ENCODE measurements at places on chromosomes 1 and 21.

DNA sequence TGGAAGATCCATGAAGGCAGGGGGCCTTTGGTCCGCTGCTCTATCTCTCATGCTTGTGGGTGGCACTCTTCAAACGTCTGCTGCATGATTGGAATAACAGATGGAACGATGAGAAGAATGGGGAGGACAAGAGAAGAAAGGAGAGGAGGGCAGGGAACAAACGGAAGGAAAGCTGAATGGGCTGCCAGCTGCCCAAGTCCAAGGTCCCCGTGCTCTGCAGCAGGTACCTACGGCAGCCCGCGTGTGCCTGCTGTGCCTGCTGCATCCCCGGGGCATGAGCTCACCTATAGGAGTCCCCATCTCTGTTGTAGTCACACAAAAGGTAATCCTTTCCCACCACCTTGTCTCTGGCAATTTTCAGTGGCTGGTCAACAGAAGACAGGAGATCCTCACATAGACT is 73.1 kb downstream of the SLC66A1 start:
- no peak for DNase-seq

- DNase-seq, result no peak
These were observed 18.5 kb downstream of the OBSCN start for GRCh38 chr1:228226141-228226874.

DNA sequence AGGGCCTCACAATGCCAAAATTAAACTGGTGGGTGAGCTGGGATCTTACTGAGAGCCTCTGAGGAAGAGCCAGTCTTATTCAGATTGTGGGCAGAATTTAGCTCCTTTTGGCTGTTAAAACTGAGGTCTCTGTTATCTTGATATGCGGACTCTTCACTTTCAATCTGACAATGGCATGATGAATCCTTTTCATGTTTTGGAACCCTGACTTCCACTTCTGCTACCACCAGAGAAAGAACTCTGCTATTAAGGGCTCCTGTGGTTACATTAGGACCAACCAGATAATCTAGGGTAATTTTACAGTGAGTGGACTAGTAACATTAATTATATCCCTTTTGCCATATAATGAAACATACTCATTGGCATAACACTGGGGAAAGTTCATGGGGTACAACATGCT is 219.0 kb downstream of the LRRIQ3 start:
- no peak for DNase-seq

DNA sequence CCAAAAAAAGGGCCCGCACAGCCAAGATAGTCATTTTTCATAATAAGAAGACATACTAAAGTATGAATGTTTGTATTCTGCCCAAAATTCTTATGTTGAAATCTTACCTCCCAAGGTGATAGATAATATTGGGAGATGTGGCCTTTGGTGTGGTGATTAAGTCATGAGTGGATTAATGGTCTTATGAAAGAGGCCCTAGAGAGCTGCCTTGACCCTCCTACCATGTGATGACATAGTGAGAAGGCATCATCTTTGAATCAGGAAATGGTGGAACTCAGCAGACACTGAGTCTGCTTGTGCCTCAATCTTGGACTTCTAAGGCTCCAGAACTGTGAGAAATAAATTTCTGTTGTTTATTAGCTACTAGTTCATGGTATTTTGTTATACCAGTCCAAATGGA is 11.8 kb upstream of the RNPC3 start:
- DNase-seq, result no peak

DNA sequence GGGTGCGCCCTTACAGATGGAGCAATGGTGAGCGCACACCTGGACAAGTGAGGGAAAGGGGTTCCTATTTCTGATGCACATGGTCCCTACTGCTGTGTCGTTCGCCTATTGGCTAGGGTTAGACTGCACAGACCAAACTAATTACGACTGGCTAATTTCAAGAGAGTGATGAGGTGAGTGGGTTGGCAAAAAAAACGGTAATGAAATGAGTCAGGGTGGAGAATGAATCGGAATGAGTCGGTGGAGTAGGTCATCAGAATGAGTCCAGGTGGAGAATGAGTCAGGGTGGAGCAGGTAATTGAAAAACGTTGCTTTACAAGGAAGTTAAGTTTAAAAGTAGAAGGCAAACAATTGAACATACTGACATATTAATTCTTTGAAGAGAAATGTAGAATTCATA is 79.8 kb downstream of the WDR4 start:
- no peak for DNase-seq

- peak; percentile 75 for DNase-seq
These were observed 100.7 kb upstream of the SPATA6 start for GRCh38 chr1:48572646-48573258.

DNA sequence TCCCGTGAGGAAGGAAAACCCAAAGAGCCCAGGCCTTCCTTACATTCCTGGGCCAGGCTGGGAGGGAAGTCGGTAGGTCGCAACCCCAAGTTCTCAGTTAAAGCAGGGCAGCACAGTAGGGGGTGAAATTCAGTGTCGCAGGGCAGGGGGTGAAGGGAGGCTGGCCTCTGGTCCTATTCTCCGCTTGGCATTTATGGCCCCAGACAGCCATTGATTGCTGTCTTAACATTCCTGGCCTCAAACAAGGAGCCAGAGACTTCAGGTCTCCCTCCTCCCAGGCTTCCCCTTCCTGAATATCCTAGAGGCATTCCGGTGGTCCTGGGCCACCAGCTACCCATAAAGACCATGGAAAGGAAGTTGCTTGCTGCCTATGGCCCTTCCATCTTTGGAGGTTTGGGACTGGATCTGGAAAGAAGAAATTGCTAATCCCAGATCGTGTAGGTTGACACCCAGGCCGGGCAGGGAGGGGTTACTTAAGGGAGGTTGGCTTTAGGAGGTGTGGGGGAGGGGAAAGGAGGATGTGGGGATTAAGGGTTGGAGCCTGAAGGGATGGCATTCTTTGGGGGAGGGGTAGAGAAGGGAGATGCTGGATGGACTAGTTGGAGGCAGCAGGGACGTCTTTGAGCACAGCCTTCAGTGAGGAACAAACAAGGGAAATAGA is 1.7 kb downstream of the LIN28A start:
- peak; percentile 86 for DNase-seq

- peak; percentile 39 for DNase-seq
These were observed 76.4 kb upstream of the DNAH14 start for GRCh38 chr1:224852901-224853568.

DNA sequence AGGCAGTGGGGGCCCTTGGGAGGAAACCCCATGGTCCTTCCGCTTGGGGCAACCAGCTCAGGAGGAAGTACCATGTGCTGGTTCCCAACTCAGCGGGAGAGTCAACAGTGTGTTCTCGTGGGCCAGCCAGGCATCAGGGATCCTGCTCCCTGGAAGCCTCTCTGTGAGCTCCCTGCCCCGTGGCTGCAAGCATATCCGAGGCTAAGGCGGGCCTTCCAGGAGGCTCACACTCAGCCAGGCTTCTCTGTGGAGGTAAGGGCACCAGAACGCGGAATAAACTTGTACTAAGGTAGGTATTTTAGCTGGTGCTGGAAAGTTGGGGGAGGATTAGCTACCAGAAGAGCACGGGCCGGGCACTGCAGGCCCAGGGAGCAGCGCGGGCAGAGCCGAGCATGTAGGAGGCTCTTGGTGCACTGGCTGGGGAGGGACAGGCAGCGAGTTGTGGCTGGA is 74.7 kb upstream of the POU3F1 start:
- no peak for DNase-seq

GRCh38 chr1:68442822-68443556 is 6.8 kb downstream of the RPE65 start:
- DNase-seq, result peak; percentile 21

DNA sequence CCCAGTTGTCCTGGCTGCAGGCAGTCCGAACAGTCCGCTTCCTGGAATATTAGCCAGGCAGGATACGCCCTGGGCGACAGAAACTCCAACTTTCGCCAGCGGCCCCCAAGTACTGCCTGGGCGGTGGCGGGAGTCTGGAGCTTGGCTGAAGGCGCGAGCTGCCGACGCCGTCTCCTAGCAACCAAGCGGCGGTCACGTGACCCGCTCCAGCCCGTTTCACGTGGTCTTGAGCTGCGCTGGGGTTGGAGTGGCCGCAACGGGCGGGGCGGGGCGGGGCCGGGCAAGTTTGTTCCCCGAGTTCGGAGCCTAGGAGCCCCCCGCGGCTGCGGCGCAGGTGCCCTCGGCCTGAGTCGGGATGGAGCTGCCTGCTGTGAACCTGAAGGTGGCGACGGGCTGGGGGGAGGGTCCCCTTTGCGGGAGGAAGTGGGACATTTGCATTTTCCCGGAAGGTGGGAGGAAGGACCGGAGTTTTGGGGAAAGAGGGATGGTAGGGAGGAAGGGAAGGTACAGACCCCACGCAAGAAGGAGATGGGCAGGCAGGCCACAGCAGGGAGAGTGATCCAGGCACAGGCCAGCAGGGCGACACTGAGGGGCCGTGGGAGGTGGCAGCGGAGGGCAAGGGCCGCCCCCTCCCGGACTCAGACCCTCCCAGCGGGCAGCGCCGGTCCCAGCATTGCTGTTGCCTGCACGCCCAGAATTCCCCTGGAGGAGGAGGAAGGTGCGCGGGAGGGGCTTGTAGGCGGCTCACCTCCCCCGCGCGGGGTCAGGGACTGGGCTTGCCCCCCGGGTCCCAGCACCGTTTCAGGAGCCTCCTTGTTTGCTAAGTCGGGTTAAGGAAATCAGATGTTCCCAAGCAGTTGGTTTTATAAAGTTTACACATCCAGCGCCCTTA is at the start of gene AGTRAP:
Gene AGTRAP, plus strand, starts transcription at position 283 of the 892 bp plus-strand sequence. Its CDS starts 73 bp downstream, at position 356.
- DNase-seq, result peak; percentile 90

DNA sequence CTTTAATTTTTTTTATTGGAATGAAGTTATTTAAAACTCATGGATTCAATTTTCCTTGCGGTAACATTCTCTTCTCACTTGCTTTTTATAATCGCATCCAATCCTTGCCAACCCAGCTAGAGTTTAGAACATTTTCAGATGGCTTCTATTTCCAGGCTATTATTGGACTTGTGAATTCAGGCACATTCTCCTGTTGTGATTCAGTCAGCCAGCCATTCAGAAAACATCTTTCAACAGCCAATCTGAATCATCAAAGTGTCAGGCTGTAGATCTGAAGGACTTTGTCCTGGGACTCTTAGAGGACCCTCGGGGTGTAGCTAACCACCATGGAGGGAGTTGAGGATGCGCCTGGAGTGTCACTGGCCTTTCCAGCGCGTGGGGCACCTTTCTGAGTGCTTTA is 92.4 kb downstream of the PRDM2 start:
- no peak for DNase-seq

DNA sequence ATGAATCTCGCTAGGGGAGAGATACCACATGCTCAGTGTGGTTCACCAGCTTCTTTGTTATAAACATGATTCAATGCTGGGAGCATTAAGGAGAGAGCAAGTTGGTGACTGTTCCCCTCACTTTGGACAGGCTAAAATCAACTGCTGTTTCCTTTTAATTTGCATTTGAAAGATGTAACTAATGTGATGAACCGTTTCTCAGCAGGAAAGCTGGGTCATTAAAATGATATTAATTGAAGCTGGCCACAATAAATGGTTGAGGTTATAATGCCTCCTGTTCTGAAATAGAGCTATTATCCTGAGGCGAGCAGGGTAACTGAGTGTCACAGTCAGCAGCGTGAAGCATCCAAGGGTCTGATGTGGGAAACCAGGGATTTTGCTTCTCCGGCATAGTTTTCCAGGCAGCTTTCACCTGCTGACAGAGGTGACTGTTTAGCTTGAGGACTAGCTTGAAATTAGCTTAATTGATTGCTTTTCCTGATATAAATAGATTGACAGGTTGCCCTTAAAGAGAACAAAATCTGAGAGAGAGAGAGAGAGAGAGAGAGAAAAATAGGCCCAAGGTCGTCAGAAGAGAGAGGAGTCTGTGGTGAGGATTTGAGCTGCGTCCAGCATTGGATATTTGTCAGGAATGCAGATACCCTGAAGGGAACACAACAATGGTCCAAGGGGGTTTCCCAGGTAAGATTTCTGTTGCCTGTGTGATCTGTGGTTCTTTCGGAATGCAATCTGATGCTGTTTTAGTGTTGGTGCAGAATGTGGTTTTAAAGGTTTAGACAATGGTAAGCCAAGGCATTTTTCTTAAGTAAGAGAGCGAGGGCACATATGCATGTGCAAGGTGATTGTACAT is 209.7 kb downstream of the PATJ start:
- DNase-seq, result peak; percentile 8

DNA sequence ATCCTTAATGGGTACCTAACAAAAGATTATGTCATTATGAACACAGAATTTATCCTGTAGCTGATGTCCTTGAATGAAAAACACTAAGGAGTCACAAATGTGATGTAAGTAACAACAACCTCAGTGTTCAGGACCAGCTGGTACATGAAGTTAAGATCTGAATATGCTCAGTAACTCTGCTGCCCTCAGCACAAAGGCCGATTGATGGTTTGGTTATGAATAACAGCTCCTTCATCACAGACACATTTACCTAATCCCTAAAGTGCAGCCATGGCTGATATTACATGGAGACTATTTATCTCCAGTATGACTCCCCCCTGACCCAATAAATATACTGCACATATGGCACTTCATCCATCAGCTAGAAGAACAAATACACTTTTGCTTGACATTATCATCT is 75.2 kb downstream of the PLPPR5 start:
- no peak for DNase-seq

DNA sequence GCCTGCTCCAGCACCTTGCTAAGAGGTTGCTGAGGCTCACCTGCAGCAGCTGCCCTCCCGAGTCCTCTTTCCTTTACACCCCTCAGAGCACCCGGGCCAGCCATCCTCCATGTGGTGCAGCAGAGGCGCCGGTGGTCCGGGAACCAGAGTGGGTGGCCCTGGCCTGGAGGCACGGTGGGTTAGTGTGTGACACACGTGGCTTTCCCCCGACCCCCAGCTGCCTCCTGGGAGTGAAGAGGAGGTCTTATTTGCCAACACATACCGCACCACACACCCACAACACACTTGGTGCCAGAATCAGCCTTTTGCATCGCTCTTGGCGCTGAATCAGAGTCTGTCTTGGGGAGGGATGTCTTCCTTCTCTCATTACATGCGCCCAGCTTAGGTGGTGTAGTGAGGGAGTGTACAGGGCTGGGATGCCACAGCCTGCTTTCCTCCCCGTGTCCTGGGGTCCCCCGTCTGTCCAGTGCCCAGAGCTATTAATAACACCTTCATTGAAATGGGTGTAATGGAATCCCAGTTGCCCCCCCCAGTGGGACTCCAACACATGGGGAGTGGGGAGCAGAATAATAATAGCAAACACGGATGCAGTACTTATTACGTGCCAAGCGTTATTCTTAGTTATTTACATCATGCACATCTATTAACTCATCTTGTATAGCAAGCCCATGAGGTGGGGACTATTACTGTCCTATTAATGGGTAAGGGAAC is 38.2 kb downstream of the MAPKAPK2 start:
- DNase-seq, result no peak

GRCh38 chr21:19853061-19853460 is 1145.1 kb upstream of the NCAM2 start:
- no peak for DNase-seq
